PC-3 (cell line): ENCODE measurements at places on chromosomes 7 and 10. TPM values are rescaled to one million over a fixed set of nuclear protein-coding genes. Genes with fewer than 3 reads are reported as not detected.

The TMEM213 gene
- not detected in 2 replicates for total RNA-seq

The BTAF1 gene
- total RNA-seq, result 22.9 and 27.6 TPM in 2 replicates

DNA sequence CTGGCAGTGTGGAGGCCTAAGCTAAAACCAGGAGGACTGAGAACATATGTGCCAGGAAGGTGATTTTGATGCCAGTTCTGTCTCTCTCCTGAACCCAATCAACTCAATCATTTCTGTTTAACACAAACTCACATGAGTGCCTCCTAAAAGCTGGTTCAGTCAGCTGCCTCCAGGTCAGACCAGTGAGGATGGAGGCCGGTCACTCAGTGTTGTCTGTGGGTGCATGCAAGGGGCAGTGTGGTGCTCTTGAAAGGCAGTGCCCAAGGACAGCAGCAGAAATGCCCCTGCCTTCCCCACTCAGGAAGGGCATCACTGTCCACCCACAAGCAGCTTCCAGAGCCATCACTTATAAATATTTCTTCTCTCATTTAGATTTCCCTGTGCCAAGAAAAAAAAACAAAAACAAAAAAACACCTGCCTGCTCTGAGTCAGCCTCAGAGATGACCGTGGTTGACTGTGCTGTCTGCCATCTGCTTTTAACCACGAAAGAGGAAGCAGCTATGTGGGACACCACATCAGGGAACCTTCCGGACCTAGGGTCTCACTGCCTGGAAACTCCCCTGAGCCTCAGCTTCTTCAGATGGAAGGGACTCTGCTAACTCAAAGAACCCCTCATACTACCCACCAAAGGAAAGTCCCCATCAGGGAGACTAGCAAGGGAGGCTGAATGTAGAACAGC, 39.1 kb downstream of the VOPP1 start:
- peak; percentile 49 for DNase-seq
- H3K27me3 ChIP-seq, result no peaks in the 10 kb centered on the region
- H3K4me3 ChIP-seq, result no peak overlapping the region

GRCh38 chr7:36961097-36961496, 236.8 kb upstream of the AOAH start:
- H3K27ac ChIP-seq, result no peak overlapping the region
- no peak overlapping the region for H3K4me3 ChIP-seq
- no peaks in the 10 kb centered on the region for H3K4me1 ChIP-seq
- H3K36me3 ChIP-seq, result no peaks in the 10 kb centered on the region
- H3K27me3 ChIP-seq, result 0 out of 2 replicates have a peak, but pooled peaks cover 12% of the 10 kb centered on the region
